A549 (cell line): ENCODE measurements at places on chromosomes 12 and 14.
A peak's percentile ranks its signal among the peaks of the same experiment; 100 is the strongest.

GRCh38 chr14:71536015-71536740, 396.1 kb upstream of the RGS6 start:
- no peak for DNase-seq

GRCh38 chr14:73426877-73427276, 31.5 kb downstream of the NUMB start:
- DNase-seq: no peak

GRCh38 chr12:83945871-83946270, 966.7 kb downstream of the SLC6A15 start:
- peak; percentile 57 for DNase-seq

- DNase-seq: no peak
These were observed 53.5 kb downstream of the SUDS3 start for GRCh38 chr12:118429688-118430383.

GRCh38 chr12:2668816-2669215, 126.0 kb upstream of the FKBP4 start:
- no peak for DNase-seq
